T-helper 2 cell treated with Interferon-gamma antibody and Interleukin-4, amounts not matched to agents 5 μg/mL and 100 μg/mL, for 36 hours (primary cell): ENCODE measurements at places on chromosomes 6 and 20.

DNA sequence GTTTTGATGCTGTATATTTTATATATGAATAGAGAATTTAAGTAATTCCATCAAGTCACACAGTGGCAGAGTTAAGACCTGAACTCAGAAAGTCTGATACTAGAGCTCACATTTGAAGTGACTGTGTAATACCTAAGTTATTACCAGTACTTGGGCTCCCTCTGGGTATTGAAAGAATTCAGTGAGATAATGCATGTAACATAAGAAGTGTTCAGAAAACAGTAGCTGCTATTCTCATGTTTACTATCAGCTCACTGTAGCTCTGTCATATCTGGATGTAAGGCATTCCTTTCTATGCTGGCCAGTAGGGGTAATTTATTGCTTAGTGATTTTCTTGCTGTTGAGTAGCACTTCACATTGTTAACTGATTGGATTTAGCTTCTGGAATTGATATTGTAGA lies 44.6 kb downstream of the NKX2-4 start:
- no peak for DNase-seq

GRCh38 chr20:56453352-56453751 lies 15.1 kb upstream of the RTF2 start:
- no peak for DNase-seq

GRCh38 chr6:19342616-19343015 lies 494.6 kb upstream of the ID4 start:
- no peak for DNase-seq

GRCh38 chr20:33790566-33790965 lies 20.6 kb upstream of the CHMP4B start:
- no peak for DNase-seq

DNA sequence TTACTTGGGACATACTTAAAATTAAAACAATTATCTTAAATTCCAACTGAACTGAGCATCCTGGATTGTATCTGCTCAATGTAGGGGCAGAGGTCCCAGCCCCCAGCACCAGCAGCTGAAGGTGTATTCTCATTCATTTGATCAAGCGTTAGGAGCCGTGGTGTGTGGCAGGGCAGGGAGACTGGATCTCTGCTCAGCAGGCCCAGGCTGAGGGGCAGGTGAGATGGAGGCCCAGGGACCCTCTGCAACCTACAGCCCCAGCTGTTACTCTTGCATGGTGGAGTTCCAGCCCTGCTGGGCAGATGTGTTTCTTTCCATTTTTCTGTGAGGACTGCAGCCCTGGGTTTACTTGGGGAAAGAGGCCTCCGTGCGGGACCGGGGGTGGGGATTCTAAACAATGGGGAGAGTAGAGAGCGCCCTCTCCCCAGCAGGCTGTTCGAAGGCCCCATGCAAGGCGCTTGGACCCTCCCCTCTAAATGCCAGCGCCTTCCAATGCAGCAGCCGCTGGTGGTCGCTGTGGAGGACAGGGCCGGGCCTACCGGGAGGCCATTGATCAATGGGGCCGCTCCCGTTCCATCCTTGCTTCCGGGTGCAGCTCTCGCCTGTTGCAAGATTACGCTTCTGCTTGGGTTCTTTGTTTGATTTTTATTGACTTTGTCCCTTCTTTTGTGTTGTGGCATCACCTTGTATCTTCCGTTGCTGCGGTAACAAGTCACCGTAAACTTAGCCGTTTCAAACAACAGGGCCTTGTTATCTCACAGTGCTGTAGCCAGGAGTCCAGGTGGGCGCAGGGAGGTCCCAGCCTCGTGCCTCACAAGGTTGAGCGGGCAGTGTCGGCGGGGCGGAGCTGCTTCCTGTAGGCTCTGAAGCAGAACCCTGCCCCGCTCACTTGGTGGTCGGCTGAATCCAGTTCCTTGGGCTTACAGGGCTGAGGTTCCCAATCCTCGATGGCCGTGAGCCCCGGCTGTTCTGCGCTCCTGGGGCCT lies 134.8 kb upstream of the PHACTR3 start:
- no peak for DNase-seq

DNA sequence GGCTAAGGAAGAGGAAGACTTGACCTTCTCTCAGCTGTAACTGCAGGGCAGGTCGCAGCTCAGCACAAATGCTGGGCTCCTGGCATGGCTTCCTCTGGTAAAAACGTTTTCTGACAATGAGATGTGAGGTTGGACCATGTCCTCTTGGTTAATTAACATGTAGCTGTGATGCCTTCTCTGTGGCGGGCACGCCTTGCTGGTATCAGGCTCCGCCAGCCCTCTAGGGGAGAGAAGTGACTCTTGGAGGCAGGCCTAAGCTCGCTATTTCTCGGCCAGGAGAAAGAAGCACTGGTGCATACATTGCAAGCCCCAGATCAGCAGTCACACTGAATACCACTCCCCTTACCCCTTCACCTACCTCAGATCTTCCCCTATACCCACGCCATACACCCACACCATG lies 65.0 kb downstream of the QRSL1 start:
- no peak for DNase-seq

DNA sequence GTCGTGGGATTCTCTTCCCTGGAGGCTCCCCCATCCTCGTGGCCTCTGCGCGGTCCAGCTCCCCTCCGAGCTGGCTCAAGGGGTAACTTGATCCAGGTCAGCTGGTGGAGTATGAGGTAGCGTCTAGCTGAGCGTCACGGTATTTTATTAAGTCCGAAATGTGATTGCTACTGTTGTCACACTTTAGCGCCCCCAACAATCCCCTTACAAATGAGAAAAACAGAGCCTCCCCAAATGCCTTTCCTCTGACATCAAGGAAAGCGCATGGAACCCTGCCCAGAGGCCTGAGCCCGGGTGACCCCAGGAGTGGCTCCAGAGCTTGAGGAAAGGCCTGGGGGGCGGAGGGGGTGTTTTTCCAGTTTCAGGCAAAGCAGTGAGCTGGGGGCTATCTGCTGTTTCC lies 192.4 kb downstream of the ZMYND8 start:
- no peak for DNase-seq

DNA sequence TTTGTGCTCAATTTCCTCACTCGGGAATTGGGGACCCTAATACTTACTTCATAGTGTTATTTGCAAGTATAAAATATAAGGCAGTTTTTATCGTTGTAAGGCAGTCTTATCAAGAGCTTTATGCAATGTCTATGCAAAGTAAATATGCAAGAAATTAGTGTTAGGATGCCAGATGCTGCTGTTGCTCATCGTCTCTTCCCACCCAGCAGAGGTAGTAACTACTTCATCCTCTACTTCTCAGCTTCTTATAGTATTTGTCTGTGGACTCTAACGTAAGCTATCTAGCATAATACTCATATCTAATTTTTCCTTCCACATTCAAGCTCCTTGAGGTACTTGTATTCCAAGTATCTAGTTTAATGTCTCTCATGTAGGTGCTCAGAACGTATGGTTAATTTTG lies 11.6 kb downstream of the PLCG1 start:
- DNase-seq = no peak

GRCh38 chr20:47981222-47981621 lies 195.9 kb upstream of the SULF2 start:
- DNase-seq = no peak

- no peak for DNase-seq
These were observed 78.3 kb downstream of the SCAND1 start for GRCh38 chr20:35876033-35876320.

DNA sequence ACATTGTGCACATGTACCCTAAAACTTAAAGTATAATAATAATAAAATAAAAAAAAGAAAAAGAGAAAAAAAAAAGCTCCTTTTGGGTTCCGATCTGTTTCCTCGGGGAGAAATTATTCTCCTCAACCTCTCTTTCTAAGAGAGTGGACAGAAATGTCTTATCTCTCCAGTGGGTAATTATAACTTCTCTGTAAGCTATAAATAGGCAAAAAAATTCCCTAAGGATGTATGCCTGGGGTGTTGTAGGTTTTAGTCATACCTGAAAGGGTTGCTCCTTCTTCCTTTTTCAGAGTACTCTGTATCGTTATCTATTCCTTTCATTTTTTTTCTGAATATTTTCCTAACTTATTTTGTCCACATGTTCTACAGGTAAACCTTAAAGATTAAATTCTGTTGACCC lies 169.7 kb upstream of the PTPRK start:
- DNase-seq = no peak

- DNase-seq = peak; percentile 33
These were observed 635 bp upstream of the C20orf203 start for GRCh38 chr20:32674362-32674789.

DNA sequence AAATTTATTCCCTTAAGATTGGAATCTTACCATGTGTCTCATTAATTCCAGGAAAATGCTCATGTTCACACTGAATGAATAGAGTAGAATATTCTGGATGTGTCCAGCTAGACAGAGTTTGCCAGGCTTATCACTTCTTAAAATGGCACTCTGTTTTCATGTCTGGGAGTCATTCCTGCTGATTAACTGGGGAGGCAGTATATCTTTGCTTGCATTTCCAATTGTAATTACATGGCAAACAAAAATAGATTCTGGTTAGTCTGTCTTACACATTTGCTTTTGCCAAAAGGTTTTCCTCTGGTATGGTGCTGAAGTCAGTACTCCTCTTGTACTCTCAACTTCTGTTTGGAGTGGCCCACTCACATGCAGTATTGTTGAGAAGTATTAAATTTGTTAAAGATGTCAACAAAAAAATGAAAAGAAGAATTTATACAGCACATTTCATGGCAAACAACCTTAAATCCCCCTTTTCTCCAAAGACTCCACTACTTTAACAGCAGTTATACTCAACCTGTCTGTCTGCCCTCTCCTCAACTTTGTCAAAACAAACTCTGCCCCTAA lies 70.2 kb downstream of the TENT5A start:
- DNase-seq = no peak

DNA sequence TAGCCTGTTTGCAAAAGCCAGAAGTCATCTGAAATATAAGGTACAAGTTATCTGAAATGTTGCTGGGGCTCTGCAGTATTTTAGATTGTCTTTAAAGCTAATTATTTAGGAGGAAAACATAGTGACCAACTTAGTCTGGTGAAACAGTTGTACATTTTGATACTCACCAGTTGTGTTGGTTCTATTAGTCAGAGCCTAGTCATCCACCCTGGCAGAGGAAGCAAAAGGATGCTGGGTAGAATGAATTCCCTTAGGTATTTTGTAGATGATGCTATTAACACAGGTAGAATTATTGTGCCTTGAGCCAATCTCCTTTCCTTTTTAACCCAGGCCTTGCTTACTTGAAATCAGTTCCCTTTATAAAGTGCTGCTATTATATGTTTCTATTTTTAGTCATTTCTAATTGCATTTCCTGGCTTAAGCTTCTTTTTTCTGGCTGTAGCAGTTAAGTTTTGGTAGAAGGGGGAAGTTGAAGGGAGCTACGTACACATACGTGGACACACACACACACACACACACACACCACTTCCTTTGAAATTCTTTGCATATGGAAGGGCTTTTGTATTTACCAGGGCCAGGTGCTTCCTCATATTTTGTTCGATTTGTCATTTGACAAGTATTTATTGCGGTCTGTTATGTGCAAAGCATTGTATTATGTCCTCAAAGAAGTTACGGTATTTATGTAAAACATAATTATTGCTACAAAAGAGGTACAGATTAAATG lies 82.4 kb downstream of the RTN4IP1 start:
- no peak for DNase-seq

- no peak for DNase-seq
These were observed 75.0 kb upstream of the LGSN start for GRCh38 chr6:63394656-63395308.

GRCh38 chr6:134810402-134810801 lies 139.5 kb downstream of the ALDH8A1 start:
- DNase-seq = no peak

DNA sequence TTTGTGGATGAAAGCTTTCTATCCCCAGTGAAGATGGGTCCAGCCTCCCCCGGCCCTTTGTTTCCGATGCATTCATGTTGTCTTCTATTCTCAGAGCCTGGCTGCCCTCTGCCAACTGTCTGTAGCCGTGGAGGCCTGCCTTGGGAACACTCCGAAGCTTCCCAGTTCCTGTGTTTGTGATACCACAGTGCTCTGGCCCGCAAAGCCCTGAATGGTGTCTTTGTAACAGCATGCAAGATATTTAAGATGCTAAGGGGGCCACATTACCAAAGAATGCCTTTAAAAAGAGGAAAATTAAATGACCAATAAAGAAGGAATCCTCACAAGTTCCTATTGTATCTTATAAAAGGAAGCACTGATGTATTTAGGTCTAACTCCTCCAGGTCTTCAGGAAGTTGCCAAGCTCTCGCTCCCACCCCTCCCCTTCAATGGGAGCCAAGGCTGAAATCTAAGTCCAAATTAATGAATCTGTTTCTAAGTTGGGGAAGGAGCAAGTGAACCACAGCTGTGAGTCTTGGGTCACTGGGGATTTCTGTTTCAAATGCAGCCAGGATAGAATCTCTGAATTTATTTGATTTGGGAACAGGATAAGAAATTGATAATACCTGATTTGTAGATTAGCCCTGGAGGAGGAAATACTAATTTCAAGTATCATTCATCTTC lies 596.1 kb downstream of the QKI start:
- no peak for DNase-seq

GRCh38 chr20:38355161-38356012 lies 9.1 kb downstream of the LBP start:
- no peak for DNase-seq

DNA sequence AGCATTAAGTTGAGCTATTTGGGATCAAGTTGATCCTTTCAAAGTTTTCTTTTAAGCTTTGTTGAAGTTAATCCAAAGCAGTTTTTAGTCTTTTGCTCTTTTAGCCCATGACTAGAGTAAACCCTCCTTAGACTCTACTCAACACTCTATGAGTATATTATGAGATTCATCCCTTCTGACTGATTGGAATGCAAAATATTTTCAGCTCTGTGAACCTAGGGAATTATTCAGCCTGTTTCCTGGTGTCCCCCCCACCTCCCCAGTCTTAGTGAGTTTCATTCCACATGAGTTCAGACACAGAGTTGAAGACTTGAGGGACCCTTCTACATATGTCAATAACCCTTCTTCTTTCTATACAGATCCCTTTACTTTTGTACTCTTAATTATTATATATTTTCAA lies 413.7 kb downstream of the RFPL4B start:
- DNase-seq = no peak

GRCh38 chr20:41173161-41173721 lies 35.9 kb downstream of the PLCG1 start:
- peak; percentile 36 for DNase-seq

GRCh38 chr6:19210849-19211590 lies 626.1 kb upstream of the ID4 start:
- DNase-seq = no peak

DNA sequence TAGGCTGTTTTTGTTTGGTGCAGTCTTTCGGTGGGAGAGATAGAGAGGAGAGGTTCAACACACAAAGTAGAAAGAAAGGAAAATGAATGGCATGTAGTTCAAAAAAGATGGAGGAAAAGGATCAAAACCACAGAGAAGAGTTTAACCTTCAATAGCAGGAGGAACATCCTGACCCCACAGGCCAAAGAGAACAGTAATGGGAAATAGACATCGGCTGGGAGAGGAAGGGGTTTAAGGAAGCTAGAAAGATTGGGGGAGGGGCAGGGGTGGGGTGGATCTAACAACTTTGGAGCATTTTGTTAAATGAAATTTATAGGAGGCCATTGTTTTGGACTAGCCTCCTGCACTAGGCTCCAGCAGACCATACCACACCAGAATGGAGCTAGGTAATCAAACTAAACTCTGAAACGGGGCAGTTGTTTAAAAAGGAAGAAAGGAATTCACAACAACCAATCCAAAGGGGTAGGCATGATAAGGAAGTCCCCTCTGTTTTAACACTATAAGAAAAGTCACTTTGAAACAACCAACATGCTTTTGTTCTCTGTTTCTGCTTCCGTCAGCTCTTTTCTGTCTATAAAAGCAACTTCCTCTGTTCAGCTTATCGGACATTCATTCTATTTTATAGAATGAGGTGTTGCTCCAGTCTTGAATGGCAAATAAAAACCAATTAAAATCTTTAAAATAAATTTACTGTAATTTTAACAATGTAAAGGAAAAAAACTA lies 82.6 kb downstream of the EPB41L2 start:
- no peak for DNase-seq

GRCh38 chr20:33861458-33861857 lies 50.3 kb downstream of the CHMP4B start:
- DNase-seq = no peak
